ENCODE measurements at places on chromosomes 12 and 14.

DNA sequence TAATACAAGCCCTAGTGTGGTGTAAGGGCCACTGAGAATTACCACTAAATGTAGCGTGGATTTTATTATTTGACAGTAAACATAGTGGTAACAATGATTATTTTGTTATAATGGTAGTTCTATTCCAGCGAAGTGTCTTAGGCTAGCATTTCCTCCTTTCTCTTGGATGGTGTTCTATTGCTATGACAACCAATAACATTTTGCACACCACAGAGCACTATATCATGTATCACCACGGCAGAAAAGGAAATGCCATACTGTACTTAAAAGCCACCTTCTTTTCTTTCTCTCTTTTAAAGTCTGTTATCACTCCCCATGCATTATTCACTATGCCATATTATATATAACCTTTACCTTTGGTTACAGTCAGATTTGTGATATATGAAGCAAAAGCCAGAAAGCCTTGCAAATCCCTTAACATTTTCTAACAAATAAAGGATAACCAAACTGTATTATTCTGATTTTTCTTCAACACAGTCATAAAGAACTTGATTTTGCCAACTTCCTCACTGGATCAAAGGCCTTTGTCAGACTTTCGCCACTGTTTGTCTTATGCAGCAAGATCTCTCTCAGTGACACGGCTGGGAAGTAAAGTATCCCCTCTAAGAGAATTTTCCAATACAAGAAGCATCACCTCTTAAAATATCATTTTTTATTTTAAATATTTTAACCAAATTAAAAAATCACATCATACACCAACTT is 195.8 kb downstream of the FOXN3 start:
- peak; percentile 70 for DNase-seq

DNA sequence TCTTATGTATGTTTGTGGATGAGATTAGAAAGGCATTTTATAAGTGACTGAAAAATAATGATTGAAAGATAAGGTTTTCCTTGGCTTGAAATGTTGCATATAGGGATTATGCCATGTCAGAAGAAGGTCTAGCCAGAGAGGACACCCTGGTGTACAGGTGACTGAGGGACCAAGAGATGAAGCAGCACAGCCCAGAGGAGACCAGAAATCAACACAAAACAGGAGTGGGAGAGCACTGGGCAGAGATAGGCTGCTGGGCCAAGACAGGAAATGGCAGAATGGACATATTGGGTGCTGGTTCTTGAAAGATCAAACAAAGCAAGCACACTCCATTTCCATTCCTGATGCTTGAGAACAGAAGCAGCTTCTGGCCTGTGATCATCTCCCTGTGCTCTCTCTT is 24.4 kb upstream of the FRMD6 start:
- peak; percentile 17 for DNase-seq

GRCh38 chr14:44291366-44291915 is 215.6 kb downstream of the FSCB start:
- DNase-seq: no peak

GRCh38 chr12:124538194-124539082 is 29.0 kb downstream of the NCOR2 start:
- no peak for DNase-seq

- DNase-seq: no peak
These were observed 9.7 kb downstream of the DCP1B start for GRCh38 chr12:1994429-1995143.

Data from DMS53 (cell line).